Coronary artery (tissue), 2 donors: ENCODE measurements at places on chromosomes 11 and 22.
A peak's percentile ranks its signal among the peaks of the same experiment; 100 is the strongest.

DNA sequence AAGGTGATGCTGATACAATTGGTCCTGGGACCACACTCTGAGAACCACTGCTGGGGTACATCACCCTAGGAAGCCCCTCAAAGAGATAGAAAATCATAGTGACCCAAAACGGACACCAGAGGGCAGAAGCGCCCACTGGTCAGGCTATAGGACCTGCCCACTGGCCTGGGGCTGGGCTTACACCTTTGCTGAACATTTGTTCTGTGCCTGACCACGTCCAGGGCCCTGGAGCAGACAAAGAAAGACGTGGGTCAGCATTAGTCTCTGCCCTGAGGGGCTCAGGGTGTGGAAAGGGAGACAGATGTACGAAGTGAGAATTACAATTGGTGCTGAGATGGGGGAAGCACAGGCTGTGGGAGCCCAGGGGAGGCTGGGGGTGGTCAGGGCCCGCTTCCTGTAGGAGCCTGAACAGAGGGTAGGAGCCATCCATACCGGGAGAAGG is 14.4 kb upstream of the SERPINH1 start:
- DNase-seq, result no peak

DNA sequence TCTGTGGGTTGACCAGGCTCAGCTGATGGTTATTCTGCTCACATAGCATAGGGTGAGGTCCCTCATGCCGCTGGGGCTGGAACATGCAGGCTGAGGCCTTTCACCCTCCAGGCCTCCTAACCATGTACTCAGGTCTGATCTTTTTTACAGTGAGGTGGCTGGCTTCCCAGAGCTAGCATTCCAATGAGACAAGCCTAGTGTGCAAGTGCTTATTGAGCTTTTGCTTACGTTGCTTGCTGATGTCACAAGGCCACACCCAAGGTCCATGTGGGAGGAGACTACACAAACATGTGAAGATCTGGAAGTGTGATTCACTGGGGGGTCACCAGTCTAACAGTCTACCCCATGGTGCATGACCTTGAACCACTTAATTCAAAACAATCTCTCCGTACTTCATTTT is 33.9 kb downstream of the ISX start:
- DNase-seq, result no peak

- DNase-seq, result no peak
These were observed 75.9 kb upstream of the NUP50 start for GRCh38 chr22:45087802-45088201.

DNA sequence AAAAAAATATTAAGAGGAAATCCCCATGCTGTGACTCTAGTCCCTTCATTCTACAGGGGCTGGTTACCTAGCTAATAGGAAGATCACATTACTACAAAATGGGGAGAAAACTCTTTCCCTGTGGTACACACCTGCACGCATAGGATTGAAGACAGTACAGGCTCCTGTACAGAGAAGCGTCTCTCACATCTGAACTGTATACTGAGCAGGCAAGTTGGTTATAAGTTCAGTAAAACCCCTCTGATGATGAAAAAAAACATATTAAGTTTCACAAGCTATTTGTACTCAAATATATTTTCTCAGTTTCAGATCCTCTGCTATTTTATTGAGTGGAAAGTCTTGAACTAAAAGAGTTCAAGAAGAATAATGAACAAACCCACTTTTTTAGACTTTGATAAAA is 156.9 kb upstream of the HSD17B12 start:
- DNase-seq, result no peak

- peak; percentile 73 for DNase-seq
These were observed 84.4 kb upstream of the SEPTIN5 start for GRCh38 chr22:19629720-19630419.

DNA sequence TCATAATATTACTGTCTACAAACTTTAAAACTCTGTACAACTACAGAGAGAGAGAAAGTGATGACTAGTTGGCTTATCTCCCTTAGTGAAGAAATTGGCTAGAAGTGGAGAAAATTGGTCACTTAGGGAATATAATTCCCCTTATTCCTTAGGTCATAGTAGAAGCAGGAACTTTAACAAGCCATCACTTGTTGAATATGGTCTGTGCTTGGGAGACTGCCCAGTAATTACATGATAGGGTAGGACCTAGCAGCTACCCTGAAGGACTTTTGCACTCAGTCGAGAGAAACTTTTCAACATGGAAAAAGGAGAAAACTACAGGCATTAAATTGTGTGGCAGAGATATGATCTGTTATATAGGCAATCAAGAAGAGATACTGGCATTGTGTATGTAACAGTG is 576.5 kb upstream of the CCDC90B start:
- DNase-seq, result no peak

GRCh38 chr22:50304528-50305392 is 2.7 kb downstream of the PLXNB2 start:
- no peak for DNase-seq

- DNase-seq, result no peak
These were observed 3.7 kb downstream of the SLC39A13 start for GRCh38 chr11:47411884-47412746.

GRCh38 chr11:34910817-34911216 is 5.4 kb downstream of the APIP start:
- no peak for DNase-seq

DNA sequence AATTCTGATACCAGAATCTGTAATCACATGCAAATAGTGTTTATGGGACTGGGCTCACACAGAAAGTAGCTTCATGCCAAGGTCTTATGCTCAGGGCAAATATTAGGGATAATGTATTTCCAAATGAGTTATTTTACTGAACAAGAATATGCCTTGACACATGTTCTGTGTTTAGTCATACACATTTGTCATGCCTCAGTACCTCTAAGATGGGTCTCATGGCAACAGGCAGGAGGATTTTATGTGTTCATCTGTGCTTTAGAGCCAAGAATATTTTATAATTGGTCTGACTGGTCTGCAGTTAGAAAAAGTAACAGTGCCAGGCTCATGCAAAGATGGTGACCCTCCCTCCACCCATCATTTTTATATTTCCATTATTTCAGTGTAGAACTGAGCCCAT is 49.1 kb downstream of the JAM3 start:
- DNase-seq, result no peak

GRCh38 chr11:40241524-40242051 is 1217.9 kb downstream of the LRRC4C start:
- no peak for DNase-seq

- peak; percentile 84 for DNase-seq
These were observed 1.0 kb downstream of the CCDC85B start for GRCh38 chr11:65891219-65892136.

- DNase-seq, result no peak
These were observed 64.9 kb downstream of the COMMD9 start for GRCh38 chr11:36224209-36224882.

- DNase-seq, result no peak
These were observed 31.6 kb downstream of the CPT1A start for GRCh38 chr11:68810164-68810563.

- DNase-seq, result no peak
These were observed 345.1 kb downstream of the FAT3 start for GRCh38 chr11:92569726-92570125.

DNA sequence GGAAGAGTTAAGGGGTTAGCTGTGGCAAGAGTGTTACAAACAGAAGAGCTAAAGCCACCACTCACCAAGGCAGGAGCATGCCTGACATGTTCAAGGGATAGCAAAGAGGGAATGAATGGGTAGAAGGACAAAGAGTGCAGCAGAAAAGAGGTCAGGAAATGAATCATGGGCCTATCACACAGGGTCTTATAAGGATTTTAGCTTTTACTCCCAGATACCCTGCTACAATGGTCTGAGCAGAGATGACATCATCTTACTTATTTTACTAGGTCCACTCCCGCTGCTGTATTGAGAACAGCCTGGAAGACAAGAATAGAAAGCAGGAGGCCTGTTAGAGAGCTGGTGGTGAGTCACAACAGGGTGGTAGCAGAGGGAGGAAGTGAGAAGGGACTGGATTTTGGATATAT is 9.8 kb downstream of the TRAF6 start:
- DNase-seq, result no peak

- peak; percentile 29 for DNase-seq
These were observed 186.3 kb upstream of the B3GAT1 start for GRCh38 chr11:134598368-134598767.

GRCh38 chr11:19929147-19929546 is 216.5 kb downstream of the NAV2 start:
- DNase-seq, result no peak
